ENCODE measurements at places on chromosomes 3 and 15.
A peak's percentile ranks its signal among the peaks of the same experiment; 100 is the strongest.

DNA sequence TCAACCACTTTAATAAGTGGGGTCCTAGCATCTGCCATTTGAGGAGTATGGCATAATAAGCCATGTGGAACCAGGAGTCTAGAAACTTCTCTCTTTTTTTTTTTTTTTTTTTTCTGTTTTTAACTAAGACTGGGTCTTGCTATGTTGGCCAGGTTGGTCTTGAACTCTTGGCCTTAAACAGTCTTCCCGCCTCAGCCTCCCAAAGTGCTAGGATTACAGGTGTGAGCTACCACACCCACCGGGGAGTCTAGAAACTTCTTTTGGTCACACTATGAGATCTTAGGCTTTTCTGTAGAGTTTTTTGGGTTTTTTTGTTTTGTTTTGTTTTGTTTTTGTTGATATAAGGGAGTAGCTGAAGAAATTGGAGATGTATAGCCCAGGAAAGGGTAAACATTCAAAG is 52.9 kb downstream of the ZBTB38 start:
- no peak for DNase-seq

DNA sequence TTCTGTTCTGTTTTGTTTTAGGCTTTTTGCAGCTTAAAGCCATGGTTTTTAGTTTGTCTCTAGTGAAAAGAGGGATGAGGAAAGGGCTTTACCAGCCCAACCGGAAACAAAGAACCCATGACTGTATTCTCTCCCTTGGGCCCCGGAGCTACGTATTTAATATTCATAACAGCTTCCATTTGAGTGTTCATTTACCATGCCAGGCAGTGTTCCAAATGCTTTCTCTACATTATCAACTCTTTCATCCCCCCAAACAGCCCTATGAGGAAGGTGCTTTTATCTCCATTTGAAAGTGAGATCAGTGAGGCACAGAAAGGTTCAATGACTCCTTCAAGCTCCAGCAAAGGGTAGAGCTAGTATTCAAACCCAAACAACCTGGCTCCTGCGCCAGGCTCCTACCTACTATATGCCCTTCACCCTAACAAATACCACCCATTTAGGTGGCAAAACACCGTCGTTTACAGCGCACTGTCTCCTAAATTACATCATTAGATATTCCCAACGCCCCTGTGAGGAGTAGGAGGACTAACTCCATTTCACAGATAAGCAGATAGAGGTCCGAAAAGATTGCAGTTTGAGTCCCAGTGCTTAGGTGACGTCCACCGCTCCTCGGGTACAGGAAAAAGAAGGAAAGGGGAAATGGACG is 27.9 kb downstream of the GTPBP8 start:
- no peak for DNase-seq

DNA sequence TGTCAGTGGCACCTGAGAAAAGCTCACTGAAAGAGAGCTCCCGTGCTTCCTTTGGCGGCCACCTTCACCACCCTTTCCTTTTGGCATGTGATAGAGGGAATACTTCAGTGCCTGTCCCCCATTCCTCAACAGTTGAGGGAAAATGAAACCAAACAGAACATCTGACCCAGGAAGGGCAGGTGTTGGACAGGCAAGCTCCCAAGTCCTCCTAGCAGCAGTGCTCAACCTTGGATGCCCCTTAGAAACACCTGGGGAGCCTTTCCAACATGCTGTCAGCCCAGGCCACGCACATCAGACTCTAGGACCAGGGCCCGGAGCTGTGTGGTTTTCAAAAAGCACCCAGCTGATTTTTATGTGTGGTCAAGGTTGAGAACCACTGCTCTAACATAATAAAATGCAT is 22.4 kb downstream of the LDHAL6B start:
- DNase-seq: no peak

GRCh38 chr15:63256433-63257274 is 20.8 kb upstream of the APH1B start:
- no peak for DNase-seq

- no peak for DNase-seq
Observed at GRCh38 chr3:109265295-109265694, 51.0 kb downstream of the DPPA2 start.

DNA sequence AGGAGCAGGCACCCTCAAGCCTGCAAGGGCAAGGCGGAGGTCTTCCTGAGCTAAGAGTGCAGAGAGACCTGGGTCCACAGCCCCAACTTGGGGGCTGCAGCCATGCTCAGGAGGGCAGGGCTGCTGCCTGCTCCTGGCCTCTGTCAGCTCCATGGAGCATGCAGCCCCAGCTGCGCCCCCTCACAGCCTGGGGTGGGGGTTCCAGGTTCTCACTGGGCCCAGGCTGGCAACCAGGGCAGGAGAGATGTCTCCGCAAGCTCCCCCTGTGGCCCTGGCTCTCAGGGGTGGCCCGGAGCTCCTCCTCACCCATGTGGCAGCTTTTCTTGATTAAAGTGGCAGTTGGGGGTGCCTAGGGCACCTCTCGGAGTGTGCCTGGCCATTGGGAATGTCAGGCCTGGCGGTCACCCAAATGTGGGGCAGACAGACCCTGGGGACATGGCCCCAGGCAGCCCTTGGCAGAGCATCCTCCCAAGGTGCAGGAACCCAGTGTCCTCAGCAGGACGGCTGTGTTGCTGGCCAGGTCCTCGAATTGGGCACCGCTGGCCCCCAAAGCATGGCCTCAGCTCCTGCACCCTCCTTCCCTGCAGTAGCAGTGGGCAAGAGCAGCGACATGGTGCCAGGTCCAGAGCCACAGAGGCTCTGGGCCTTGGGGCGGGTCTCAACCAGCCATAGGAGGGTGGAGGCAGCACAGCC is 210.1 kb upstream of the MLF1 start:
- DNase-seq: no peak

DNA sequence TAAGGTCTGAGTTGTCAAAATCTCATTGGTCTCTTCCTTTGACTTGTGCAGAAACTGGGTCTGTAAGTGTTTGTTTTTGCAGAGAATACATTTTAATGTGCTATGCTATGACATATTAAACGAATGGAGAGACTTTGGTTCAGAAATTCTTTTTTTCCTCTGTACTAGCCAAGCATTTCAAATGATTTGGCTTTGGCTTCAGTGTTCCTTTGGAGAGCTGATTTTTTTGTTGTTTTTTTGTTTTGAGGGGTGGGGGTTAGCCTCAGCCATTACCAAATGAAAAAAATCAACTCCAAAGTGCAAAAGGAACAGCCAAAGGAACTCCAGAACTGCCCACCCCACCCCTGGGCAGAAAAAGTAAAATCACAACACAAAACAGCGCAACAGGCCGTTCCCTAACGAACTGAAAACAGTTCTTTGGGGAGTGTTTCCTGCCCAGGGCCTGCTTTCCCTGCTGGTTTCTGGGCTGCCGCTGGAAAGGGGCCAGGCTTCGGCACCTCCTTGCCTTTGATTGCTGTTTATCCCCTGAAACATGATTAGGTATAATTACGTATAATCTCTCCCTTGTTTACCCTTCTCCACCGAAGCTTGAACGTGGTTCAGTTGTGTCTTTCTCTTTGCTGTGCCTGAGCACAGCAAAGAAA is 57.6 kb upstream of the NEO1 start:
- no peak for DNase-seq

GRCh38 chr15:85477730-85478129 is 97.3 kb downstream of the AKAP13 start:
- DNase-seq: no peak

DNA sequence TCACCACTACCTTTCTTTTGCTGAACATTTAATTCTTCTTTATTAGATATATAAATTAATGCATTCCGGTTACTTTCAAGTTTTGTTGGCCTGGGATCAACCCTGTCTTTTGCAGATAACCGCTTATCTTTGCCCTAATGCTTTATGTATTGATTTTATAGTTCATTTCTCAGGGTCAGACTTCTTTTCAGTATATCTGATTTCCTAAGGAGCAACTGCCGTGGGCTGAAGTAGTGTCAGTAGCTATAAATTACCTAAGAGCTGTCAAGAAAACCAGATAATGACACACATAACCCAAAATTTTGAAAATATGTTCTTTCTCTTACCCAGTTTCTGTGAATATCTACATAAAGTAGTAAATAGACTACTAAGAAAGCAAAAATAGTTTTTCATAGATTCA is 38.0 kb downstream of the COL6A5 start:
- no peak for DNase-seq

- DNase-seq: no peak
Observed at GRCh38 chr15:48965972-48966371, 2.3 kb upstream of the SHC4 start.

GRCh38 chr3:188178293-188178936 is 24.5 kb downstream of the LPP start:
- no peak for DNase-seq

DNA sequence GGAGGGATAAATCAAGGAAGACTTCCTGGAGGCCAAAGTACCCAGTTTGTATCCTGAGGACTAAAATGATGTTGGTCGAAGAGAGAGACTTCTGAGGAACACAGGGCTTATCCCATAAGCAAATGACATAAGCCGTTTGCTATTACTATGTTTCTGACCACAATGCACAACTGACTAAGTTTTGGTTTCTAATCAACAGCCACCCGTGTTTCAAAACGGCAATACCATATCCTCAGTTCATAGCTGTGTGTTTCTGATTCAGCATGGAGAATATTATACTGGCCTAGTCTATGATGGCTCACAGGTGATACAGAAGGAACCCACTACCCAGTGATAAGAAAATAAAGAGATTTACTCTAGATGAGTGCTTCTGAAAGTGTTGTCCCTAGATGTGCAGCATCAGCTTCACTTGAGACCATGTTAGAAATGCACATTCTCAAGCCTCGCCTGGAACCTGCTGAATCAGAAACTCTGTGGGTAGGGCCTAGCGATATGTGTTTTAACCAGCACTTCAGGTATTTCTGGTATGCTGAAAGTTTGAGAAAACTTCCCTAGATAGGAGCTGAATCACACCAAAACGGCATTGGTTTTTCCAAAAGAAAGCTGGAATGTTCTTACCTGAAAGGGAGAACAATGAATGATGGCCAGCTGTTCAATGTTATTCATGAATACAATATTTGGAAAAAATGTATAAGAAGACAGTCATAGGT is 639.7 kb upstream of the NR2F2 start:
- DNase-seq: no peak

- no peak for DNase-seq
Observed at GRCh38 chr15:70672081-70672480, 91.3 kb downstream of the UACA start.

- no peak for DNase-seq
Observed at GRCh38 chr3:40877631-40878463, 321.5 kb upstream of the CTNNB1 start.

- DNase-seq: no peak
Observed at GRCh38 chr3:62566022-62566557, 192.7 kb upstream of the FEZF2 start.

GRCh38 chr15:94230883-94231722 is at the start of gene MCTP2:
MCTP2 (plus strand) TSS chr15:94231561; CDS start chr15:94298266, 66,705 bp downstream.
- peak; percentile 82 for DNase-seq

GRCh38 chr3:53242642-53243041 is 13.2 kb downstream of the TKT start:
- DNase-seq: no peak

GRCh38 chr15:64883997-64884511 is 27.6 kb upstream of the ANKDD1A start:
- DNase-seq: peak; percentile 73

DNA sequence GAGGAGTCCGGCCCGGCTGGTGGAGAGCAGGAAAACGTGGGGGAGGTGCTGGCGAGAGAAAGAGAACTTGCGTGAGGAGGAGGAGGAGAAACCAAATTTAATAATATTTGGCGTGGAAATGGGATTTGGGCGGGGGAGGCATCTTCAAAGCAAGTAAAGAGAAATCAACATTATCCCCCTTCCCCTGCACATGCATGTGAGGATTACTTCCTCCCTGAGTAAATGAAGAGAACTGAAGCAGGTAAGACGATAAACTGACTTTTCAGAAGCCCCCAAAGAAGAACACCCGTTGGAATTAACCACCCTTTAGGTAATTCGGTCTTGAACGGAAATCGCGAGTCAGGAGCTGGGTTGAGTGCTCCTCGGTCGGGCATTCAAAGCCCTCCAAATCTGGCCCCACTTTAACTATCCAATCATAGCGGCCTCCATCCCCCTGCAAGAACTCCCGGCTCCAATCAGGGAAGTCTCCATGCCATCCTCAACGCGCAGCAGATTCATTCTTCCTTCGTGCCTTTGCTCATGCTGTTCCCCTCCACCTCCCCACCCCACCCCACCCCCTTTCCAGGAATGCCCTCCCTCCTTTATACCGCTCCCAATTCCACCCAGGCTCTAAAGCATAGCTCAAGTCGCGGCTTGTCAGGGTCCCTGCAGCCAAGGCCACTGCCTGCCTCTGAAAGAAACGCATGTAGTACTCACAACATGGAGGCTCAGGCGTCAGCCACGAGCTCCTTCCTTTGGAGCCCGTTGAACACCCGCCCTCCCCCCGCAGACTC is 545 bp upstream of the RFX7 start:
- DNase-seq: peak; percentile 37

GRCh38 chr3:164375995-164376394 is 702.3 kb downstream of the SI start:
- no peak for DNase-seq

- no peak for DNase-seq
Observed at GRCh38 chr3:141280690-141281089, 49.1 kb downstream of the PXYLP1 start.

DNA sequence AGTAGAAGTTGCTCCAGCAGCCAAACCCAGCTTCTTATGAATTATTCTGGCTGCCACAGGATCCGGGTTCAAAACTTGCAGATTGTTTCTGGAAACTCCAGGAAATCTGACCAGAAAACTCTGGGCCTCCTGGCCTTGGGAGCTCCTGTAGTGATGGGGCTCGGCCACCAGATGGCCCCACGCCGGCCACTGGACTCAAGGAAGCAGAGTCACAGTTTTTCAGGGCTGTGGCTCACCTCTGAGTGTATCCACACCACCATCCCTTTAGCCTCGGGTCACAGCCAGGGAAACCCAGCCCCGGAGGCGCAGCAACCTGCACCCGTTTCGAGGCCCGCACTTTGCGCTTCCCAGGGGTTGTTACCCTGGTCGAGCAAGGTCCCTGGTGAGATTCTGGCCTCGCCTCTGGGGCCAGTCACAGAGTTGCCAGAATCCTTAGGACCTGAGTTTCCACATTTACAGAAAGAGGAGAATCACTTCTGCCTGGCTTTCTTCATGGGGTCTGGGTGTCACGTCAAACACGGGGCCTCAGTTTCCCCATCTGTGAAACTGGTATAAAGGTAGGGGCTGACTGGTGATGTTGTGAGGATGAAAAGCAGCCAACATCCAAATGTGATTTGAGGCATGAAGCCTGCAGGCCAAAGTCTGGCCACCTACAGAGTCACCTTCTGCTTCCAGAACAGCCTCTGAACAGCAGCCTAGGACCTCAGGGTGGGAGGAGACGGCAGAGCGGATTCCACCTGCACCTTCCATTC is 53.5 kb upstream of the LCTL start:
- DNase-seq: peak; percentile 43
